Activated naive CD4-positive, alpha-beta T cell (primary cell): ENCODE measurements at places on chromosomes 1 and 21.

DNA sequence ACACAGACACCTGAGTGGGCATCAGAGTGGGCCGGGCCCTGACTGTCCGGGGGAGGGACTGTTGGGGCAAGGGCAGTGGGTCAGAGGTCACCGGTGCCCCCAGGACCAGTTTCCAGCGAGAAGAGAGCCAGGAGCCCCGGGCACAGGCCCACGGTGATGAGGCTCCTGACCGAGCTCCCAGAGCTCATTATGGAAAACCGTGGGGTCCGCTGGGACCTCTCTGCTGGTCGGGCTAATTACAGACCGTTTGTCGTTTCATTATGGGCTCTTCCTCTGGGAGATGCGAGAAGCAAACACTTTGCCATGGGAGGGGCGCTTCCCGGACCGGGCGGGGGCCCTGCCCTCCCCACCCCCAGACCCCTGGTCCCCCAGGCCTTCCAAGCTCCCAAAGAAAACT lies 12.0 kb upstream of the TTLL10 start:
- DNase-seq = no peak

DNA sequence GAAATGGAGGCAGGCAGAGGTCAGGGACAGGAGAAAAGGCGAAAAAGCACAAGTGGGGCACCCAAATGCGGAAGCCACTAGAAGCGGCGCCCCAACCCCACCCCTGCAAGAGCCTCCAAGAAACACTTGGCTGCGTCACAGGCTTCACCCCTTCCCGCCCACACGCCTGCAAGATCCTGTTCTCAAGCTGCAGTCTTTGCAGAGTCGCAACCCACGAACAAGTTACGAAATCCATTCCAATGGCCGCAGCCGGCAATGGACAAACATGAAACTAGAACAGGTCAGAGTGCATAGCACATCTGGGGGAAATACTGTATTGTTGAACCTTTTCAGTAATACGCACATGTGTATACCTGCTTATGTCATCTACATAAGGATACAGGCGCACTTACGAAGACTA lies 103.6 kb downstream of the PSMG1 start:
- no peak for DNase-seq

DNA sequence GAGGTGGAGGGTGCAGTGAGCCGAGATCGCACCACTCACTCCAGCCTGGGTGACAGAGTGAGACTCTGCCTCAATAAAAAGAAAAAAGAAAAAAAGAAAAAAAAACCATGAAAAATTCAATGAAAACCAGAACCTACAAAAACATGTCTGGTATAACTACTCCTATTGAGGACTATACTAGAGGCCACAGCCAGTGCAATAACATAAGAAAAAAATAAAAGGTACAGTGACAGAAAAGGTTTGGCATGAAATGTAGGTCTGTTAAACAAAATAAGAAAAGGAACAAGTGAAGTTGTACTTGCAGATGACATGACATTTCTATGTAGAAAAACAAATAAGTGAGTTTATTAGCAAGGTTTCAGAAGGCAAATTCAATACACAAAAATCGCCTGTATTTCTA lies 8.2 kb downstream of the NADK start:
- DNase-seq = no peak

- DNase-seq = no peak
Observed at GRCh38 chr1:115056395-115056798, 26.8 kb downstream of the TSHB start.

DNA sequence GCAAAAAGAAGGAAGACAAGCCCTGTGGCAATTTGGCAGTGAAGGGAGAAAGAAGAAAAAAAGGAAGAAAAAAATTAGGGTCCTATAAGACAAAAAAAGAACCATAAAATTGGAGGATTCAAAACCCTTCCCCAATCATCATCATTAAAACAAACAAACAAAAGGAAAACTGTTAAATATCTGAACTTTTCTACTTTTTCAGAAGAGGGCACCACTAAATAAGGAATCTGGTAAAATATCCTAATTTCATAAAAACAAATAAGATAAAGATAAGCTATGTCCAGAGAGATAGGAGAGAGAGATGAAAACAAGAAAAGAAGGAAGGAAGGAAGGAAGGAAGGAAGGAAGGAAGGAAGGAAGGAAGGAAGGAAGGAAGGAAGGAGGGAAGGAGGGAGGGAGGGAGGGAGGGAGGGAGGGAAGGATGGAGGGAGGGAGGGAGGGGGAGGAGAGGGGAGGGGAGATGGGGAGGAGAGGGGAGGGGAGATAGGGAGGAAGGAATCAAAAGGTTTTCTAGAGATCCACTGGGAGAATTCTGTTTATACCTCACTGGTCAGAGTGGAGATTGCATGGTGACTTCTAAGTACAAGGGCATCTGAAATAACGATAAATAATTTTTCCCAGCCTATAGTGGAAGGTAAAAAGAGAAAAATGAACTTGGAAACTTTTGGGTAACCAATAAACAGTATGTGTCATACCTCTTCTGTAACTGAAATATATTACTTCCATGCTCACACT lies 10.4 kb upstream of the FMO2 start:
- no peak for DNase-seq

DNA sequence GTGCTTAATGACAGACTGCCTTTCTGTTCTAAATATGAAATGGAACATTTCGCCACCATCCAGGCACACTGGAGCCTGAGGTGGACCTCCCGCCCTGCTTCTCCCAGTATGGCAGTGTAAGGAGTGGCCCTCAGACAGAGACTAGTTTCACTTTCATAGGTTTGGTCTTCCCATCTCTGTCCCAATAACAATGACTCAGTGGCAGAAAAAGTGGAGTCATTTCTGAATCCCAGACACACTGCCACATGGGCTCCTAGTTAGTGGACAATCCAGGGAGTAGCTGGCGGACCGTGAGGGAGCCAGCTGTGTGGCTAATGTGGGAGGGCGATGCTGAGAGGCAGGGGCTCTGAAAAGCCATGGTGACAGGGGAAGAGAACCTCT lies 95.6 kb upstream of the TSPAN2 start:
- DNase-seq = no peak

- DNase-seq = no peak
Observed at GRCh38 chr1:209710093-209710492, 5.4 kb downstream of the HSD11B1 start.

- no peak for DNase-seq
Observed at GRCh38 chr1:90135286-90135685, 140.4 kb downstream of the ZNF326 start.

- no peak for DNase-seq
Observed at GRCh38 chr1:158999316-159000069, 10.2 kb upstream of the IFI16 start.

- DNase-seq = no peak
Observed at GRCh38 chr1:234986750-234987414, 141.8 kb downstream of the TOMM20 start.

GRCh38 chr1:207024202-207025145 lies 8.1 kb downstream of the C1orf116 start:
- no peak for DNase-seq

GRCh38 chr1:23577056-23578004 lies 18.0 kb upstream of the ID3 start:
- DNase-seq = no peak

DNA sequence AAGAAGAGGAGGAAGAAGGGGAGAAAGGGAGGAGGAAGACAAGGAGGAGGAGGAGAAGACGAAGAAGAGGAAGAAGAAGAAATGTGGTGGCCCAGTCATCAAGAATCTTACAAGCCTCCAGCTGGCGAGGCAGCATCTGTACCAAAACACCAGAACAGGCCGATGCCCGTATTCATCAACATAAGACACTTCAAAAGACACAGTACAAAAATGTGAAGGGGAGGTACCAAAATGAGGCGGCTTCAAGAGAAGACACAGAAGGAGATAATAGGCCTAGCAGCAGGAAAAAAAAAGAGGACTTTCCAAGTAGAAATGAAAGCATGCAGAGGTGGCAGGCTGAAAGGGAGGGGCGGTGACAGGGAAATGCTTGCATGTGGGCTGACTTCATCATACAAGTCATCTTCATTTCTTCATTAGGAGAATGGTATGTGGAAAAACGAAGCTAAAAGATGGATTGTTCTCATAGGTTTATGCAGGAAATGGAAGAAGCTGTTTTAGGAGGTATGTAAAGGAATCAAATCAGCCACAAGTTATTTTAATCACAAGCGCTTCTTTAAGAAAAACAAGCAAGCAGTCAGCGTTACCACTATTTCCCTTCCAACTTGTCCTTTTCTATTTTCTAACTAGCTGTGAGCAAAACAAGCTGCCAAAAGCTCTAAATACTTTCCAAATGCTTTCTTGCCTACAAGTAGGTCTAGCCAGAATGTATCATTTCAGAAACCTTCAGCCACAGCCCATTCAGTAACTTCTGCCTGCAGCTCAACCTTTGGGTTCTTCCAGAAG lies 192.3 kb downstream of the SLC45A1 start:
- DNase-seq = peak; percentile 21

DNA sequence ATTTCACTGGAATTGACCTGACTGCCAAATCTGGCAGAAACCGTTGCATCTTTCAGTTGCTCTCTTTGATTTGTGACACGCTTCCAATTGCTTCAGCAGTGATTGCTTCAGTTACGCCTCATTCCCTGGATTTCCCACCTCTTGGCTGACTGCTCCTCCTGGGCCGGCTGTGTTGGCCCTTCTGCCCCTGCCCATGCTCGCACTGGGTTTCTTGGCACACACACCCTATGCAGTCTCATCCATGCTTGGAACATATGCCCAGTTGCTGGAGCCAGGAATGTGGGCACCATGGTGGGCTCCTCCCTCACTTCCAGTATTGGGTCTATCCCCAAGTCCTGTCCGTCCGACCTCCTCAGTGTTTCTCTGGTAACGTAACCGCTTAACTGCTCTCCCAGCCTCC lies 2.2 kb upstream of the ZBTB21 start:
- no peak for DNase-seq

DNA sequence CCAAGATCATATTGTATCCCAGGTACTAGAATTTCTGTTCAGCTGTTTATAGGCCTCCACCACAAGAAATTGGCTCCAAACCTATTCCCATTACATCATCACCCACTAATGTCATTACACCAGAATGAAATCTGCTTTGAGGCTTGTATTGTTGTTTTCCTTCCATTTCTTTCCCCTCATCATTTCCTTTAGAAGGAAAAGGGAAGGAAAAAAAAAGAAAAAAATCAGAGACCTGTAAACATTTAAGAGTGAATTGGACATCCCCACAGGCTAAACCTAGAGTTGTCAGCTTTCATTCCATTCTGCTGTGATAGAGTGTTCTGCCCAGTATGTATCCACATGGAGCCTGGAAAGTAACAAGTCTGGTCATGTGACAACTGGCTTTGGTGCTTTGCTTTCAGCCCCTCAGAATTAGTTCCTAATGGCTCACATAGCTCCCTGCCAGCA lies 44.6 kb downstream of the NFYC start:
- no peak for DNase-seq

GRCh38 chr1:245888809-245889208 lies 618.3 kb downstream of the SMYD3 start:
- no peak for DNase-seq

DNA sequence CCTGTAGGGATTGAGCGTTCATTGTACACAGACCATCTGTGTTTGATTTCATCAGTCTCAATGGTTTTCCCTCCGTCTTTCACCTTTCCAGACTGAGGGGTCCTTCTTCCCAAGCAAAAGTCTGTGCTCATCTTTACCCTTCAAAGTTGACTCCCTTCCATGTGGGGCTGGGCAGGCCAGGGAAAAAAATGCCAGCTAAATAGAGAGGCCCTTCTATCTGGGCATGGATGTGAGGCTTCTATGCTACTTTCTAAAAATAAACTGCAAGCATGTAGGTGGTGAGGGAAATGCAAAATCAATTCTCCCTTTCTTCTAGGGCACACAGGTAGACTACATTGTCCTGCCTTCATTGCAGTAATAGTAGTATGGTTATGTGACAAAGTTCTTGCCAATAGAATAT lies 46.7 kb upstream of the ITPKB start:
- no peak for DNase-seq

DNA sequence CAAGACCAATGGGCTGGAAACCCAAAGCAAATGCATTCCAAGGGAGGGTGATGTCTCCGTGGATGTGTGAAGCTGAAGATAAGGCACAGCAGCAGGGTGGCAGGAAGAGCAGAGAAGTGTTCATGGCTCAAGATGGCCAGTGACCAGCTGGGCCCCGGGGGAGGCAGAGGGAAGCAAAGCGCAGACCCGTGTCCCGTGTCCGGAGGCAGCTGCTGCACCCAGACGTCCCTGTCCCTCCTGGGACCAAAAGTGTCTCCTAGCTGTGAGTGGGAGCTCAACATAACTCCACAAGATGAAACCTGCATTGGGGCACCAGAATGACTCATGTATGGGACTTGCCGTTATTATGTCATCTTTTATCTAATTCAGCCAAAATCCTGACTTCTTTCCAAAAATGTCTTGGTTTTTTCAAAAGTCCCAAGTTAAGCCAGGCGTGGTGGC lies 118.2 kb downstream of the RIPK4 start:
- no peak for DNase-seq

DNA sequence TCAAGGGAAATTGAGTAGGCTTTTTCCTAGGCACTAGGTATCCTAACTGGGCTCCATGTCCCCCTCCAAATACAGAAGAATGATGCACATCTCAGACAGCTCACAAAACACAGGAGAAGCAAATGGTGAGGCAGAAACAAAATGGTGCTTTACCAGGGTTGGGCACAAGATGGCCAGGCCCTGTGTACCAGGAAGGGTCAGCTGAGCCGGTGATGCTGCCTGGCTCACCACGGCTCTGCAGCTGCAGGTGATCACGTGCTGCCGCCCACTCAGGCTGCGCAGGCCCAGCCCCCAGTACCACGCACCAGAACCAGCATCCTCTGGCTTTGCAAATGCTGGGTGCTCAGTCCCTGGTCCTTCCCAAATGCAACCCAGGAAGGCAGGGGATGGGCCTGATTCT lies 993 bp upstream of the DSCAM start:
- no peak for DNase-seq

- peak; percentile 38 for DNase-seq
Observed at GRCh38 chr1:31064718-31065309, 703 bp downstream of the PUM1 start.

DNA sequence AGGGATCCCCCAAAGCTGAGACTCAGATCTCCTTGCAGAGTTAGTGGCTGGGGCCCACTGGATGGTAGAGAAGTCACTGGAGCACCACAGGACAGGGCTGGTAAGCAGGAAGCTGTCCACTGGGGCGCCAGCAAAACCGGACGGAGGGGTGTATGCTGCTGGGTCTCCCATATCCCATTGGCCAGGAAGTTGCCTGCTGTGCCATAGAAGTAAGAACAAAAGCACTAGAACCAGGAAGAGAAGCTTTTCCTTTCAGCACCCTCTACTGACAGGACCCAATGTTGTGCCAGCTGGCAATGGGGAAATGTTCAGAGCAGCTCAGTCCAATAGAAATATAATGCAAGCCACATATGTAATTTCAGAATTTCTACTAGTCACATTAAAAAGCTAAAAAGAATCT lies 146.6 kb downstream of the SPATA46 start:
- DNase-seq = no peak

- no peak for DNase-seq
Observed at GRCh38 chr1:156226116-156226538, 13.3 kb downstream of the PMF1 start.

GRCh38 chr1:200081151-200081968 lies 53.9 kb downstream of the NR5A2 start:
- DNase-seq = no peak

DNA sequence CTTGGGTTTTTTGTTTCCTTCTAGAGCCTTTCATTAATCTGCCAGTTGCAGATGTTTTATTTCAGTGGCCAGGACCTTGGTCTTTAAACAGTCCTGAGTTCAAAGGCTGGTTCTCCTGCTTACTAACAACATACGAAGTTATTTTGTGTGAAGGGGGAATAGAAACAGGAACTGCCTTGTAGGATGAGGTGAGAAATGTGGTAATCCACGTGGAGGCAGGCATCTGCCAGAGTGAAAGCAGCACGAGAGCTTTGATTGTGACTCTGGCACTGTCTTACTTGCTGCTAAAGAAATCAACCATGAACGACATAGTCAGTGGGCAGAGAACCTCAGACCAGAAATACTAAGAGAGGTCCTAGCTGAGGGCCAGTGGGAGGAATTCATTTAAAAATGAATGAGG lies 30.4 kb downstream of the TMEM63A start:
- no peak for DNase-seq
